Lung (tissue), 17 donors: ENCODE measurements at places on chromosomes 11 and 22. TPM values are rescaled to one million over a fixed set of nuclear protein-coding genes. Genes with fewer than 3 reads are reported as not detected.

RNF169 gene
- 19.9 TPM for total RNA-seq

CHRM1 gene
- 1.5 TPM for total RNA-seq

BACE1 gene
- total RNA-seq, result 18.6 TPM

TAF1D gene
- total RNA-seq, result 315 TPM
